ENCODE measurements at places on chromosomes 13 and 19.

GRCh38 chr13:23609414-23609760 is 39.2 kb downstream of the TNFRSF19 start:
- peak; percentile 71 for DNase-seq

DNA sequence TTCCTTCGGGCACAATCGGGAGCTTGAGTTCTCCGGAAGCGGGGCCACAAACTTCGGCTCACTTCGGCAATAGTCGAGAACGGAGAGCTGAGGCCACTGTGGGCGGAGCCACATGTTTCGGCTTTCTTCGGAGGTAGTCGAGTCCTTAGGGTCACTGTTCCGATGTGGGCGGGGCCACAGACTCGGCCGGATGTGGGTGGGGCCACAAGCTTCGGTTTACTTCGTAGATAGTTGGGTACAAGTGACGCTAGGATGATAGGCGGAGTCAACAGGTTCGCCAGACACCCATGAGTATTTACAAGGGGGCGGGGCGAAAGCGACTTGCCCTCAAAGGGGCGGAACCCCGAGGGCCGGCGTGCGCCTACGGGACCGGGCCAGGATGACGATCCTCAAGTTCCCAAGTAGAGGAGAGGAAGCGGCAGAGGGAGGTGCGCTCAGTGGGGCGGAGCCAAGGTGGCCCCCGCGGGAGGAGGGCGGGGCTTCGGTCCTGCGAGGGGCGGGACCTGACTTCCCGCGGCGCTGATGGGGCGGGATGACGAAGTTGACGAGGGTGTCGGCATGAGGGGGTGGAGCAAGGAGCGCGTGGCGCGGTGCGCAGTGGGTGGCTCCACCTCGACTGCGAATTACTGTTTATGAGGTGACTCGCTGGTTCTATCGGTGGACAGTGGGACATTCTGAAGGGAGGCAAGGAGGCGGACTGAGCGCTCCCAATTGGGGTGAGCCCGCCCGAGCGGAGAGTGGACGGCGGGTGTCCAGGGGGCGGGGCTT is 539 bp upstream of the MBOAT7 start:
- peak; percentile 100 for DNase-seq

DNA sequence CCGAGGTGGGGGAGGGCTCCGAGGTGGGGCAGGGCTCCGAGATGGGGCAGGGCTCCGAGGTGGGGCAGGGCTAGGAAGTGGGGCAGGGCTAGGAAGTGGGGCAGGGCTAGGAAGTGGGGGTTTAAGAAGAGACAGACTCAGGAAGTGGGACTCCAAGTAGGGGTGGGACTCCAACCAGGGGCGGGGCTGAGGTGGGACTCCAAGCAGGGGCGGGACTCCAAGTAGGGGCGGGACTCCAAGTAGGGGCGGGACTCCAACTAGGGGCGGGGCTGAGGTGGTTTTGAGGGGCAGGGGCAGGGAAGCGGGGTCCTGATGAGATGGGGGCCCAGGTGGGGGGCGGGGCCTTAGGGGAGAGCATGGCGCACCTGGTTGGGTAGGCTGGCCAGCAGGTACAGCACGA is 13.6 kb downstream of the CFD start:
- DNase-seq = peak; percentile 43

DNA sequence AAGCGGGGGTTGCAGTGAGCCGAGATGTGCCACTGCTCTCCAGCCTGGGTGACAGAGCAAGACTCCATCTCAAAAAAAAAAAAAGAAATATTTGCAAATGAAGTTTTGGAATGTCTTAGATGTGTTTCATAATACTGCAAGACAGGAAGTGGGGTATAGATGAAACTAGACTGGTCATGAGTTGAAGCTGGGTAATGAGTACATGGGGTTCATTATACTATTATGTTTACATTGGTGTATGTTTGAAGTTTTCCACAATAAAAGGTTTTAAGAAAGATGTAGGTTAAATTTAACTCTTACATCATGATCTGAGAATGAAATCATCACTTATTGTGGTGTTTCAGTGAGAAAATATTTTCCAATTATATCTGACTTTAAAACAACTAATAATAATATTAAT is 19.0 kb downstream of the FNDC3A start:
- DNase-seq = peak; percentile 72

DNA sequence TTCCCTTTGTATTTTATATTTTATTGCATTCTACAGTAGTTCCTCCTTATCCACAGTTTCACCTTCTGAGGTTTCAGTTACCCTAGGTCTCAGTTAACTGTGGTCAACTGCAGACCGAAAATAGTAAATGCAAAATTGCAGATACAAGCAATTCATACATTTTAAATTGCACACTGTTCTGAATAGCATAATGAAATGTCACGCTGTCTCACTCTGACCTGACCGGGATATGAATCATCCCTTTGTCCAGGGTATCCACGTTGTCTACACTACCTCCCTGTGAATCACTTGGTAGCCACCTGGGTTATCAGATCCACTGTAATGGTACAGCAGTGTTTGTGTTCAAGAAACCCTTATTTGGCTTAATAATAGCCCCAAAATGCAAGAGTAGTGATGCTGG is 325.0 kb downstream of the DNAJC15 start:
- no peak for DNase-seq

DNA sequence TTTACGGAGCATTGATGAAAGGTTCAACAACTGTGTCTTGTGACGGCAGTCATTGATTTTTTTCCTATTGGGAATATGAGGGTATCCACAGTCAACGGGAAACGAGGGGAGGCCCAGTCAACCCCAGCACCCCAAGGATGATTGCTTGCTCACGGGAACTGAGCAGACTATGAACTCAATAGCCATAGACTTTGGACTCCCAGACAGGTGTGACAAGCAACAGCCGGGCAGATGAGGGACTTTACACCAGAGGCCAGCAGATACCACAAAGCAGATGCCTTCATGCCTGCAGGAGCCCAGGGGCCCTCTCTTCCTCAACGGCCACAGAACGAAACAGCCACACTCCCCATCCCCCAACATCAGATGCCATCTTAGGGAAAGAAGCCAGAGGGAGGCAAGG is 80.3 kb upstream of the FLT1 start:
- no peak for DNase-seq

- DNase-seq = no peak
Observed at GRCh38 chr13:34608331-34608730, 333.7 kb upstream of the NBEA start.

DNA sequence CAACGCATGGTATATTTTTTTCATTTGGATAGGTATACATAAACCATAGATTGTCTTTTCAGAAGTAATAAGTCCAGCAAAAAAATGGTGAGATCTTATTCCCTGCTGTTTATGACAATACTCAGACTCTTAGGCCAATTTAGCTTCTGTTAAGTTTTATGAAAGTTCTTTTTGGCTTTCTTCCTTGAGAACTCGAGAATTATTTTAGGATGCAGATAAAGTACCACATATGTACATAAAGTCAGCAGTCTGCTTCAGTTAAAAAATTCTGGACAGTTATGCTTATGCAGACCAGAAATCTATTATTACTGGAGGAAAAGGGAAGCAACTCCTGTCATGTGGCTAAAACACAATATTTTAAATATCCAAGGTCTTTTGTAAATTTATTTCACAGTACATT is 422.9 kb downstream of the GPC6 start:
- DNase-seq = no peak

- DNase-seq = no peak
Observed at GRCh38 chr13:99002172-99002710, 24.4 kb upstream of the DOCK9 start.

DNA sequence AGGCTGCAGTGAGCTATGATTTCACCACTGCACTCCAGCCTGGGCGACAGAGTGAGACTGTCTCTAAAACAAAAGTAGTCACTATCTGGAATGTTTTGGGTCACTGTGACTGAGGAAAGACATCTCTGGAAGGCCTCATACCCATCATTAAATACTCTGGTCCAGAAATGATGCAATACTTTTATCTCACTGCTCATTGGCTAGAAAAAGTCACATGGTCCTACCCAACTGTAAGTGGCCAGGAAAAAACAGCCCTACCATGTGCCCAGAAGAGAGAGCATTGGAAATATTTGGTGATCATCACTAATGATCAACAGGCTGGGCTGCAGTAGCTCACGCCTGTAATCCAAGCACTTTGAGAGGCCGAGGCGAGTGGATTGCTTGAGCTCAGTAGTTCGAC is 29.8 kb downstream of the PNPLA6 start:
- DNase-seq = no peak

DNA sequence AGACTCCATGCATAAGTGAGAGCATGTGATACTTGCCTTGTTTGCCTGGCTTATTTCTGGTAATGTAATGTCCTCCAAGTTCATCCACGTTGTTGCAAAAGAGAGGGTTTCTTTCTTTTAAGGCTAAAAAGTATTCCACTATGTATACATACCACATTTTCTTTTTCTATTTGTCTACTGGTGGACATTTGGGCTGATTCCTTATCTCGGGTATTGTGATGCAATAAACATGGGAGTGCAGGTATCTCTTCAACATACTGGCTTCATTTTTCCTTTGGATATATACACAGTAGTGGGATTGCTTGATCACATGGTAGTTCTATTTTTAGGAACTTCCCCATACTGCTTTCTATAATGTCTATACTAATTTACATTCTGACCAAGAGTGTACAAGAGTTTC is 49.6 kb upstream of the EBPL start:
- DNase-seq = no peak

DNA sequence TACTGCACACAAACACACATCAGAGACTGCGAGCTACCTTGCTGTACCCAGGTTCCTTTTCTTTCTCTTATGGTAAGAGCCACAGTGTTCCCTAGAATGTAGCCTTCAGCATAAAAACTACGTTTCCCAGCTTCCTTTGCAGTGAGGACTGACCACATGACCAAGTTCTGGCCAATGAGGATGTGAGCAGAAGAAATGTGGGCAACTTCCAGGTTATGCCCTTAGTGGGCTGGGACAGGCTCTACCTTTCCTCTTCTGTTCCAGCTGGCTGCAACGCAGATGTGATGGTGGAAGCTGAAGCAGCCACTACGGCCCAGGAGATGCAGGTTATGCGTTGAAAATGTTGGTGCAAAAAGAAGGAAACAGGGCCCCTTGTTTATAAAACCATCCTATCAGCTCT is 27.5 kb downstream of the VRK3 start:
- DNase-seq = peak; percentile 49

DNA sequence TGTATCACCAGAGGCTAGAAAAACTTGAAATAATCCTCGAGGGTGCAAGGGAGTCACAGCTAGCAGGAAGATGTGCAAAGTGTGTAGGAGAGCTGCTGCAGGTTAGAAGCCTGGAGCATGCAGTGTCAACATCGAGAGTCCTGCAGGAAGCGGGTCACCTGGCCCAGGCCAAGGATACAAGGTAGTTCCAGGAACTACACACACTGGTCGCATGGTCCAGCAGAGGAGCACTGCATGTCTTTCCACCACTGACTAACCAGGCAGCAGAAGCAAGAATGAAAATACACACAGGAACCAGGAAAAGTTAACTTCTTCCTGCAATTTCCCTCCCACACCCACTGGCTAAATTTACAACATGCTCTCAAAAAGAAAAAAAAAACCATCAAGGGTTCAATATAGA is 36.0 kb upstream of the MIR17HG start:
- no peak for DNase-seq

DNA sequence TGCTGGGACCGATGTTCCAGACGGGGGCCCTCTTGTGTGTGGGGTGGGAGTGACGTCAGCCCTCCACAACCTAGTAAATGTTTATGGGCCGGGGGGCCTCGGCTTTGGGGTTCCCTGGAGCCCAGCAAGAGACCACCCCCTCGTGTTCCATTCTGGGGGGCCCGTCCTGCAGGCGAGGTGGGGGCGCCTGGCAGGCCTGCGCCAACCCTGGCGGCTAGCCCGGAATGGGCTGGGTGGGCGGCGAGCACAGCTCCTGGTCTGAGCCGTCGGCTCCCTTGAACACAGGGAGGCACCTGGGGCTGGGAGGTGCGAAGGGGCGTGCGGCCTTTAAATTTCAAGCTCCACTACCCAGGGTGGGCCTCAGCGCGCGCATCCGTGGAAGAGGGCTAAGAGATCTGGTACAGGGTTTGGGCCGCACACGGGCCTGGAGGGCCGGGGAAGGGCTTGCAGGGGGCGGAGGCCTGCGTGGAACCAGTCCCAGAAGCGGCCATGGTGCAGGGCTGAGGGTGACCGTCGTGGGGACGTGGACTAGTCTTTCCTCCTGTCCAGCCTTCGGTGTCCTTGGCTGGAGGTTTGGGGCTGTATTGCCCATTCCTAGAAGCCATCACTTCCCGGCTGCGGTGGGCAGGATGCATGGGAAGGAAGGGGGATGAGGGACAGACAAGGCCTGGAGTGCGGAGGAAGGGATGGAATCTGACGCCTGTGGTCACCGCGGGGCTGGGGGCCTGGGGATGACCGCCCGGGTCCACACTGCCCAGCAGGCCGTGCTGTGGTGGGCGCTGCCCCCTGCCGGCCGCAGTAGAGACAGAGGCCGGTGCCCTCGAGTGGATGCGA is 11.4 kb downstream of the NDUFA11 start:
- peak; percentile 63 for DNase-seq

DNA sequence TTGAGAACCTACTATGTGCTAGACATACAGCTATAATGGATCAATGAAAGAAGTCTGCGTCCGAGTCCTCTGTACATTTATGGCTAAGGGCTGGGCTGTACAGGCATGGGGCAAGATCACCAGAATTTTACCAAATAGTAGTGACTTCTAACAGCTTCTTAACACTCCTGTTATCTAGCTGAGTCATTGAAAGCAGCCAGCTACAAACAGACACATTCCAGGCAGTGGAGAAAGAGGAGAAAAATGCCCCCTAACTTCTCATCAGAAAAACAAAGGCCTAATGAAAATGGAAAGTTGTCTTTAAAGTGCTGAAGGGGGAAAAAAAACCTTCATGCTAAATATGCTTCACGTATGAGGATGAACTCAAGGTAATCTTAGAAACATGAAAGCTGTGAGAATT is 14.3 kb upstream of the ZNF667 start:
- DNase-seq = no peak

- no peak for DNase-seq
Observed at GRCh38 chr13:99425485-99426341, 75.6 kb upstream of the TM9SF2 start.

DNA sequence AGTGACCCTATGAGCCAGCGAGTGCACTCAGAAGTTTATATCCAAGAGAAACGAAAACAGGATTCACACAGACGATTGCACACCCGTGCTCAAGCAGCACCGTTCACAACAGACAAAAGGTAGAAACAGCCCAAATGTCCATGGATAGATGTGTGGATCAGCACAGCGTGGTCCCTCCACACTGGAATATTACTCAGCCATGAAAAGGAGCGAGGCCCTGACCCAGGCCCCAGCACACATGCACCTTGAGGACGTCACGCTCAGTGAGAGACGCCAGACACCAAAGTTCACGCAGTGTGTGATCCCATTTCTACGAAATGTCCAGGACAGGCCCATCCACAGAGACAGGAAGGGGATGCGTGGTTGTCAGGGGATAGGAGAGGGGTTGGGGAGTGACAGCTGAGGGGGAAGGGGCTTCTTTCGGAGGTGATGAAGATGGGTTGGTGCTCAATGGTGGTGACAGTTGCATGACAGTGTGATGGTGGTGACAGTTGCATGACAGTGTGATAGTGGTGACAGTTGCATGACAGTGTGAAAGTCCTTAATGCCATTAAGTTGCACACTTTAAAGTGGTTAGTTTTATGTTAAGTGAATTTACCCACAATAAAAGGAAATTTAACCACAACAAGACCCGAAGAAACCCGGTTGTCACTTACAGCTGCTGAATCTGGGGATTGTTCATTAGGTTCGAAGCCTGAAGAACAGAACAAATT is 18.9 kb upstream of the SLC39A3 start:
- DNase-seq = no peak

- DNase-seq = no peak
Observed at GRCh38 chr19:55041627-55042343, 3.7 kb upstream of the GP6 start.

All from EH (cell line).